ENCODE measurements at places on chromosomes 1 and 21.
A peak's percentile ranks its signal among the peaks of the same experiment; 100 is the strongest.

GRCh38 chr1:239718997-239719628 lies 332.7 kb downstream of the CHRM3 start:
- DNase-seq, result no peak

GRCh38 chr21:35203093-35203977 lies 154.2 kb upstream of the RUNX1 start:
- DNase-seq, result peak; percentile 73

- no peak for DNase-seq
These were observed 20.3 kb downstream of the EPB41 start for GRCh38 chr1:28934676-28935075.

DNA sequence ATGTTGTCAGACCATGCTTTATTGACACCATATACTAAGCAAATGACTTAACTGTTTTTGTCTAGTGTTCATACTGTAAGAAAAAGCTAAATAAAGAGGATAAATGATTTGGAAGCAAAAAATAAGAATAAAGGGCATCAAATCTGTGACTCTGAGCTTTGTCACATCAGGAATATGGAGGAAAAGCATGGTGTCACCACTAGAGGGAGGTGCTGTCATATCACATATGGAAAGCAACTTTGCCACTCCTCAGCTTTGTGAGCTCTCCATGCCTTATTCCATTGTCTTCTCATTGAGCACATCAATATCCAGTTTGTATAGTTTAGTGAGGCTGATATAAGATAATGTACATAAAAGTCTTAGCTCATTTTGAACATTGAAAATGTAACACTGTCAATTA lies 20.8 kb upstream of the GBP1 start:
- DNase-seq, result no peak

- DNase-seq, result no peak
These were observed 54.5 kb upstream of the MRPS6 start for GRCh38 chr21:34018910-34019309.

- DNase-seq, result no peak
These were observed 62.9 kb downstream of the NID1 start for GRCh38 chr1:236002025-236002390.

GRCh38 chr1:64511044-64511443 lies 41.1 kb downstream of the CACHD1 start:
- no peak for DNase-seq

Measured in gastrocnemius medialis (tissue), 4 donors.